Adipocyte (in vitro differentiated cells): ENCODE measurements at places on chromosomes 5 and 9.

DNA sequence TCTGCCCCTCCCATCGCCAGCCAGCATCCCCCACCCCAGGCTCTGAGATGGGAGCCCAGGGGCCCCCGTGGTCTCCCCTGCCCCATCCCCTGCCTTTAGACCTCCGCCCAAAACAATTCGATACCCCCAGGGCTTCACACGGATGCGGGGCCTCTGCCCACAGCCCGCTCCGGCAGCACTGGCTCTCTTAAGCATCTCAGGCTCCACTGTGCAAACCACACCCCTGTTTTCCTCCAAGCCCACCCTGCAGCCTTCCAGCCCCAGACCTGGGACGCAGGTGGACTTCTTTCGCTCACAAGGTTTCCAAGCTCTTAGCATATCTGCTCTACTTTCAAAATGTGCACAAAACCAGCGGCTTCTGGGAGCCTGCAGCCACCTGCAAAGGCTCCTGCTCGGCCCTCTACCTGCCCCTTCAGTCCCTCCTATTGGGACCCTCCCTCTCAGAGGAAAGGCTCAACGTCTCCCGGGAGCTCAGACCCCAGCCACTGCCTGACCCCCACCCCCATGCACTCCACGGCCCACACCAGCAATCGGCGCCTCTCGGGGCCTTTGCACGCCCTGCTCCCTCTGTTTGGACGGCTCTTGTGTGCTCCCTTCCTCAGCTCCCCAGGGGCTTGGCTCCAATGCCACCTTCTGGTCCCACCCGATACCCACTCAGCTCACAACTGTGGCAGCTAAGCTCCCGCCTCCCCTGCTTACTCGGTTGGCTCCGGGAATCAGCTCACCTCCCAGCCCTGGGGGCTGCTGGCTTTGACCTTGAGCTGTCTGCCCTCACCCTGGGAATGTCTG is 918 bp upstream of the SLC9A3 start:
- no peak for DNase-seq

DNA sequence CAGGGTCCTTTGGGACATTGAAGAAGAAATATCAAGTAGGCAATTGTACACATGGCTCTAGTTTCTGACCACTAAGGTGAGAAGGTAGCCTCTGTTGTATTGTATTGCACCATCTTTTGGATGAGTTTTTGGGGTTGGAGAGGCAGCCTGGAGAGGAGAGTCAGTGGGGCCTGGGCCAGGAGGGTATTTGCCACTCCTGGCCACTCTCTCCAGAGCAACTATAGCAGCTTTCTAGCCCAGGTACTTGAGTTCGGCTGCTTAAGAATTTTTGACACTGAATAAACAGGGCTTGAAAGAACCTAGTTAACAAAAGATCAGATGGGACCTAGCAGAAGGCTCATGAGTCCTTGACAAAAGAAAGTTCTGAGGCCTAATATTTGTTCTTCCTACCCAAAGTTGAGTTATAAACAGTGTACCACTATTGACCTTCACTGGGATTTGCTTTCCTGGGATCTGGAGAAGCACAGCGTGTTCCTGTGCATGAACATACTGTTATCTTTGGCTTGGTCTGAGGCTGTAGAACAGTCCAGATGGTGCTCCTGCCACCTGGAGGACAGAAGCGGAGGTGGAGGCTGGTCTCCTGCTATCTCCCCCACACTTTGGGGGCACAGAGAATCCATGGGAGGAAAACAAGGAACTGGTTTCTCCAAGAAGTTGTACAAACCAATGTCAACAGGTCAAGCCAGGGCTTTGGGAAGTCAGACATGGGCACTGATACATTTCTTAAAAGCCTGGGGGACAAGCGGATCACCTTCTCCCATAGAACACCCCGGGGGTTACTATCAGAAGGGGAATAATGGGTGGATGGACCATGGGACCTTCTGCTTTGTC is 110.4 kb upstream of the LIFR start:
- DNase-seq, result peak; percentile 72

- no peak for DNase-seq
Observed at GRCh38 chr9:131719262-131719908, 20.5 kb downstream of the RAPGEF1 start.

DNA sequence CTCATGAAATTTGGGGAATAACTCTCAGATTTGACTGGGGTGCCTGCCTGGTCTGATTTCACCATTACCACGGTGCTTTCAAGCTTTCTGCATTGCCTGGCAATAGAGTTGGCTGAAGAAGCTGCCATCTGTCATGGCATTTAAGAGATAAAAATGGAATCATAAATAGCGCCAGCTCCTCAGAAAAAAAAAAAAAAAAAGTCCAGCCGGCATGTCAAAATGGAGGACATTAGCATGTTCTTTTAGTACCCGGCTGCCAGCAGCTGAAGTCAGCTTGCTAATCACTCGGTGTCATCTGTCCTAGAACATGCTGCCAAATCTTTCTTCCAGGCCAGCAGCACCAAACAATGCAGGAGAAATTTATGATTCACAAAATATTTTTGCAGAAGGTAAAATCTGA is 57.7 kb upstream of the CER1 start:
- DNase-seq, result no peak

- DNase-seq, result peak; percentile 9
Observed at GRCh38 chr5:31415009-31415923, 116.6 kb downstream of the DROSHA start.

GRCh38 chr5:50856401-50857119 is 190.1 kb downstream of the PARP8 start:
- DNase-seq, result no peak

DNA sequence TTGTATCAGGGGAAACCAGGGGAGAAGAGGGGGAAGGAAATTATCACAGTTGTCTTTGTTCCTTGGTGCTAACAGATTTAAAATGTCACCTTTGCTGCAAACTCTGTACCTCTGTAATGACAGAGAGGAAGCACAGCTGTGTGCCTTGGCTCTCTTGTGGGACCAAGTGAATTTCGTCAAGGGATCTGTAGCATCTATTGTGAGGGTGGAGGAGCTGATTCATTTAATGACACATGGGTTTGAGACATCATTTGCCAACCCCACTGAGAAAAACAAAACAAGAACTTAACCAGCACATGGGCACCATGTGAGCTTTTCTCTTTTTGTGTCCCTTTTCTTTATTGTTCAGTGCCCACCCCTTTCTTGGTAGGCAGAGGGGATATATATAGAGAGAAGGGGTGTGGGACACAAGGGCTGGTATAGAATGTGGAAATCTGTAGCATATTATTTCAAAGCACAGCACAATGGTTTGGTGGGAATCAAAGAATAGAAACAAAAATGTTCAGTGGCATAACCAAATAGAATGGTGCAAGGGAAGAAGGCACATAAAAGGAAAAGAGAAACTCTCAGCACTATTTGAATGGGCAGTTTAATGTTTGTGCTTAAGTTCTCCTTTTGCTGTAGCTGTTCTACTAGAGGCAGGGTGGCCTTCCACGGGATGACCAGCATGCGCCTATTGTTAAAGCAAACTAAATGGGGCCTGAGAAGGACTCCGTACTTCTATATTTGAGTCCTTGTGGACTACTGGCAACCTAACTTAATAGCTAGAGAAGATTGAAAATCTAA is 63.3 kb downstream of the LIX1 start:
- peak; percentile 14 for DNase-seq

GRCh38 chr5:36452424-36453006 is 150.8 kb upstream of the RANBP3L start:
- no peak for DNase-seq

- DNase-seq, result peak; percentile 82
Observed at GRCh38 chr9:35826071-35826701, 2.3 kb downstream of the FAM221B start.

DNA sequence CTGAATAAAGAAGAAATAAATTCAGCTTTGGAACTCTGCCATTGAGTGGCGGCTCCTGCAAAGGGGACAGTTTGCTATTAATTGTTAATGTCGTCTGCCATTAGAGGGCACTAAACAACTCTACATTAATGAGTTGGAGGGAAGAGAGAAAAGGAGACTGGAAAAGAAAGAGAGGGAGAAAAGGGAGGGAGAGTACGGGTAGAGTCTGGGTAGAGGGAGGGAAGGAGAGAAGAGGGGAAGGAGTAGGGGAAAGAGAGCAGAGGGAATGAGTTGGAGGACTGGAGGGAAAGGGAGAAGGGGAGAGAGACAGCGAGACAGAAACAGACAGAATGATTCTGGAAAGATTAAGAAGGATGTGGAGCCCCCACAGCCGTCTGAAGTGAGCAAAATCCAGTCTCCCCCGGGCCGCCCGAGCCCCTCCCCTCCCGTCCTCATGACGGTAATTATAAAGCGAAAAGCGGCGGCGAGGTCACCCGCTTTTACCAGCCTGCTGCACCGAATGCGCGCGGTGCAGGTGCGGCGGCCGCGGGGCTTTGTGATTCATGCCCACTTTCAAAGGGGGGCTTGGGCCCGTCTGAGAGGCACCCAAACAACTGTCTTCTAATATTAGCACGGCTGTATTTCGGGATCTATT is 1.9 kb upstream of the FST start:
- DNase-seq, result peak; percentile 74

- DNase-seq, result peak; percentile 85
Observed at GRCh38 chr9:3906437-3907213, 380.8 kb upstream of the RFX3 start.

DNA sequence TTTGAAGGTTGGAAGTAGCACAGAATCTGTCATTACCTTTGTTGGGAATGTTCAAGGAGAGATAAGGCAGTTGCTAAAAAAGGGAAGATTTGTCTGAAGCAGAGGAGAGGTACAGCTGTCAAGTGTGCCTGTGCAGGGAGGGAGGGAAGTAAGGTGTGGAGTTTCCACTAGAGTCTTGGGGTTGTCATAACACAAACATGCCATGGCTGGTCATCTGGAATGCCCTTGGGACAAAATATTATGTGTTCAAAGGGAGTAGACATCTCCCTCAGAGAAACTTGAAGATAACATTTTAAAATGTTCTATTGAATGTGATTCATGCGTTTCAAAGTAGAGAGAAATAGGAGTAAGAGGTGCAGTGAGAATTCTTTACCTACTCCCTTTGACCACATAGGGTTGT is 95.0 kb downstream of the MUSK start:
- DNase-seq, result no peak

DNA sequence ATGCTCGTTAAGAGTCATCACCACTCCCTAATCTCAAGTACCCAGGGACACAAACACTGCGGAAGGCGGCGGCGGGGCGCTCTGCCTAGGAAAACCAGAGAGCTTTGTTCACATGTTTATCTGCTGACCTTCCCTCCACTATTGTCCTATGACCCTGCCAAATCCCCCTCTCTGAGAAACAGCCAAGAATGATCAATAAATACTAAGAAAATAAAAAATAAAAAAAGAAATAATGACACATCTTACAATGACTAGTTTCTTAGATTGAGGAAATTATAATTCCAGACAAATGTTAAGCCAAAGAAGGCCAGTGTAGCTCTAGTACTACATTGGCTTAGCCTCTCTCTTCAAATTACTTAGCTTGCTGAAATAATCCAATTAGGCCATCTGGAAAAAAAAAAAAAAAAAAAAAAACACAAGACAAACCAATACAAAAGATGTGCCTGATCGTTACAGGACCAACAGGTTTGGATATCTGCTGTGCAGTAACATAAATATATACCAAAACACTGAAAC is 58.0 kb downstream of the ANXA2R start:
- no peak for DNase-seq

DNA sequence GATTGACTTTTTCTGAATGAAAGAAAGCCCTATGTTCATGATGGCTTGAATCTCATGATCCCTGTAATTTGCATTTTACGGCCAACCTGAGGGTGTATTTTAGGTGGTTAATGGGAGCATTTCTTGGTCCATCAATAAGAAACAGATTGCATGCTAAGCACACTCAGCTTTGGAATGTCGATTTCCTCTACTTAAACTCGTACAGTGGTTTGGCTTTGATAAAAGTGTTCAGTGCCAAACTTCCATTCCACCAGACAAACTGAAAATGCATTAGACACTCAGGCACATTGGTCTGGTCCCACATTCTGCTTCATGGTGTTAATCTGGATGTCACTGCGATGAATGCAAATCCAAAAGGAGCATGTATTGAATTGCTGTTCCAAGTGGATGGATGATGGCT is 77.0 kb downstream of the VCAN start:
- DNase-seq, result peak; percentile 56

GRCh38 chr5:72074251-72074650 is 33.0 kb upstream of the MAP1B start:
- DNase-seq, result no peak

DNA sequence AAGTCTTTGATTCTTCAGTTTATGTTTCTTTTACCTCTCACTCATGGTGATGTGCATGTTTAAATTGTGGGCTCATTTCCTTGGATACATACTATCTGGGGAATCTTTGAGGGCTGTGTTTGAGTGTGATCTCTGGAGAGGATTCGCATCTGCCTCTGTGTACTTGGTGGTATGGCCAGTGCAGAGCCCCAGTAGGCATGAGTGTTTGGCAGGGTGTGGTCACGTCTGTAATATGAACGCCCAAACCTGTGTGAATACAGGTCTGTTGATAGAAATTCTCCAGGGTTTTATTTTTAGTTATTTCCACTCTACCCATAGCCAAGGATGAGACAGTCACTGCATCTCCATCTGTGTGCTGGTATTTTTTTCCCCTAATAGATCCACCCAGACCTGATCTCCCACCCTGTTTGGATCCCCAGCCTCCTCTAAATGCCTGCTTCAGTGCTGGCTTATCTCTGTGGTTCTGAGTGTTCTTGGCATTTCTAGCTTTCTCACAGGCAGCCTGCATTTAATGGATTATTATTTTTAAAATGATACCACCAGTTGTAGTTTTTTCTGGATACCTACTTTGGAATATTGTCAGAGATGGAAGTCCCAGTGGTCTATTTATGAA is 37.5 kb downstream of the TJP2 start:
- no peak for DNase-seq

DNA sequence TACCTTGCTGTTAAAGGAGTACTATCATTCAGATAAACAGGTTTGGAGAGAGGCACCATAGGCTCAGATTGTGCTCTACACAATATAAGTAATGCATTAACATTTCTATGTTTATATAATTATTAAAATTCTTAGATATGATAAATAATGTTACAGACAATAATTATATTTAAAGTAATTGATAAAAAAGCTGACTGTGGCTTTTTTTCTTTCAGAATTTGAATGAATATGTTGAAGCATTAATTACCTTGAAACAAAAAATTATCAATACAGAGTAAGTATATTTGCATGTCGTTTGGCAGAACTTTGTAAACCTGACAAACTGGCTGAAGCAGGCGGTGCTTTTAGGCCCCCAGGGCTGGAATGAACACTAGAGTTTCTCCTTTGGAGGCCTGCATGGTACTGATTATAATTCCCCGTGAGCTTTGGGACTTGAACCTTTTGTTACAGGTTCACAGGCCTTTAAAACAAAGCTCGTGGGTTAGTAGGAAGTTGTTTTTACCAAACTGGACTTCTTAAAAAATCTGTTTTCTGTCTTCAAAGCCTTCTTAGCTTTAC is 13.8 kb downstream of the ICE1 start:
- DNase-seq, result no peak
